H1 (cell line): ENCODE measurements at places on chromosomes 5 and 9.

- DNase-seq, result no peak
These were observed 12.9 kb downstream of the DYNC2I2 start for GRCh38 chr9:128643519-128644300.

GRCh38 chr5:433836-434235 lies 9.1 kb upstream of the EXOC3 start:
- no peak for DNase-seq

DNA sequence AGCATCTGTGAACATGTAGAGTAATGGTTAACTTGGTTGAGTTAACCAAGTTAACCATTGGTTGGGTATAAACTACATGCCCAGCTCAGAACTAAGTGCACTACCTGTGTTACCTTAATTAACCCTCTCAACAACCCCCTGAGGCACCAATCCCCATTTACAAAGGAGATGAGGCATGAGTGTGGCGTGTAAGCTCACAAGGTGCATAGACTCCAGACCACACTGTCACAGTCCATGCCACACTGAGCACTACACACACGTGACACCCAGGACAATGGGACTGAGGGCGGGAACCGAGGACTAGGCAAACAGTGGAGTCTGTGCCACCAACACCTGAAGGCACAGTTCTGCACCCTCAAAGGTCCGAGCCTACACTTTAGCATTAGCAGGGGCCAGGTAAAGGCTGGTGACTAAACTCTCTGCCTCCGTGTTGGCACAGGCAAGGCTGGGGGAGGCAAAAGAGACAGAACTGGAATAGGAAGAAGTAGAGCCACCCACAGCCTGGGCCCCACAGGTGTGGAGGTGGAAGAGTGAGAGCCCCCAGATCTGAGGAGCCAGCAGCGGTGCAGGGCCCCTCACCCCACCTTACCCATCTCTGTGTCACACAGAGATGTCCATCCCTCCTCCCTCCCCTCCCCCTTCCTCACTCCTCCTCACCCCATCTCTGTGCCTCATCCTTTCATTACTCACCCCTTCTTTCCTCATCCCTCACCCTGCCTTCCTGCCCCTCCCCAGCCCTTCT lies 2.2 kb upstream of the DNAJB5 start:
- DNase-seq, result no peak

DNA sequence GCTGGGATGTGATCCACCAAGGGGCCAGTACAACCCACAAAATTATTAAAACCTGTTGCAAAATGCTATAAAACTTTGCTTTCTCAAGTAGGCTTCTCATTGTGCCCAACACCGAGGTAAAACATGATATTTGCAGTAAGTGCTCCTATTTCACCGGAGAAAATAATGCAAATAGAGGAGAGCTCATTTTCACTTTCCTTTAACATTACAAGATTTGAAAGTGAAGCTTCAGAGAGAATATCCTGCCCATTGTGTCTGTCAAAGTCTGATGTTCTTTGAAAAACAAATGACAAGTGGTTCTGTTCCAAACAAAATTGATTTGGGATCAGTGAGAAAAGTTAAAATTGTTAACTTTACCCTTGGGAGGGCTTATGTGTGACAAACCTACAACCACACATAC lies 287.1 kb downstream of the KCNN2 start:
- DNase-seq, result no peak

GRCh38 chr9:124284940-124285441 lies 27.2 kb downstream of the NEK6 start:
- DNase-seq, result no peak

DNA sequence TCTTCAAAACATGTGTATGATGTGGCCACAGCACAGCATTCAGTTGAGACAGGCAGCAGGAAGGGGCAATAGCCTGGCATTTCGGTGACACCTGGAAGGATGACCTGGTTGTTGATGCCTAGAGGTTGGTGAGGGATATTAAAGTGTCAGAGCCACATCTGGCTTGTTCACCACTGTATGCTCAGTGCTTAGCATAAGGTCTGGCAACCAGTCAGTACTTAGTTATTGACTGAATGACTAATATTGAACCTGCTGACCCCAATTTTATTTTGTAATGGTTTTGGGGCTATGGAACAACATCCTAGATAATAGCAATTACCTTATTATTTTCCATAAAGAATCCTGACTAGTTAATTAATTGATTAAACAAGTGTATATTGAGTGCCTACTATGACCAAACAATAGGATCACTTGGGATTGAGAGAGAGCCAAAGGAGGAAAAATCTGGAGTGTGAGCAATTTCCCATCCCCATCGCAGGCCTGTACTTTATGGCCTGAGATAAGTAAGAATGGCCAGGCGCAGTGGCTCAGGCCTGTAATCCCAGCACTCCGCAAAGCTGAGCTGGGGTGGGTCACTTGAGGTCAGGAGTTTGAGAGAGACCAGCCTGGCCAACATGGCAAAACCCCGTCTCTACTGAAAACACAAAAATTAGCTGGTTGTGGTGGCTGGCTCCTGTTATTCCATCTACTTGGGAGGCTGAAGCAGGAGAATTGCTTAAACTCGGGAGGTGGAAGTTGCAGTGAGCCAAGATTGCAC lies 85.4 kb upstream of the PLPP1 start:
- no peak for DNase-seq
